ENCODE measurements at places on chromosomes 12 and 14. TPM values are rescaled to one million over a fixed set of nuclear protein-coding genes. Genes with fewer than 3 reads are reported as not detected.

- DNase-seq = peak; percentile 83
Observed at GRCh38 chr14:35406506-35407305, 2.2 kb upstream of the NFKBIA start.

- DNase-seq = peak; percentile 50
Observed at GRCh38 chr12:52014567-52015530, 8.1 kb downstream of the TAMALIN start.

Gene COL2A1
- total RNA-seq = 7.0 TPM

Gene TBC1D30
- 2.6 TPM for total RNA-seq

DNA sequence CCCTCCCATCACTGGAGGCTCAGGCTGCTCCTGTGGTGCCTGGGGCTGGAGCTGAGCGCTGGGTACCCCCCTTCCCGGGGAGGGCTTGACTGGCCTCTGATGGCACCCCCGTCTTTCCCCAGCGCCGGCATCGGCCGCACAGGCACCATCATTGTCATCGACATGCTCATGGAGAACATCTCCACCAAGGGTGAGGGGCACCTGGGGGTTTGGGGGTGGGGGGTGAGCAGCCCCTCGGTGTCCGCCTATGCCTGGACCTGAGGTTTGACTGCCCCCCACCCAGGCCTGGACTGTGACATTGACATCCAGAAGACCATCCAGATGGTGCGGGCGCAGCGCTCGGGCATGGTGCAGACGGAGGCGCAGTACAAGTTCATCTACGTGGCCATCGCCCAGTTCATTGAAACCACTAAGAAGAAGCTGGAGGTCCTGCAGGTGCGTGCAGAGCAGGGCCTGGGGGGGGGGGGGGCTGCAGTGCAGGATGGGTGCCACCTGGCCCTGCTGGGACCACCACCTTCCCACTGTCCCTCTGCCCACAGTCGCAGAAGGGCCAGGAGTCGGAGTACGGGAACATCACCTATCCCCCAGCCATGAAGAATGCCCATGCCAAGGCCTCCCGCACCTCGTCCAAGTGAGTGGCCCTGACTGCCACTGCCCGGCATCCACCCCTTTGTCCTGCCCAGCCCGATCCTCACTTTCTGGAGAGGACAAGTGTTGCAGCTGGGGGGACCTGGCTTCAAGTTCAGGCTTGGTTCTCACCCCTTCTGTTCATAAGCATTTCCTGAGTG is 8.8 kb downstream of the PTPN6 start:
- no peak for DNase-seq

Gene NEUROD4
- total RNA-seq = not detected

GRCh38 chr12:76643438-76643837 is 83.9 kb upstream of the OSBPL8 start:
- DNase-seq = no peak

Gene ZNF384
- 19.7 TPM for total RNA-seq

Gene KRT71
- total RNA-seq = not detected

- no peak for DNase-seq
Observed at GRCh38 chr14:36293824-36294223, 26.6 kb downstream of the MBIP start.

DNA sequence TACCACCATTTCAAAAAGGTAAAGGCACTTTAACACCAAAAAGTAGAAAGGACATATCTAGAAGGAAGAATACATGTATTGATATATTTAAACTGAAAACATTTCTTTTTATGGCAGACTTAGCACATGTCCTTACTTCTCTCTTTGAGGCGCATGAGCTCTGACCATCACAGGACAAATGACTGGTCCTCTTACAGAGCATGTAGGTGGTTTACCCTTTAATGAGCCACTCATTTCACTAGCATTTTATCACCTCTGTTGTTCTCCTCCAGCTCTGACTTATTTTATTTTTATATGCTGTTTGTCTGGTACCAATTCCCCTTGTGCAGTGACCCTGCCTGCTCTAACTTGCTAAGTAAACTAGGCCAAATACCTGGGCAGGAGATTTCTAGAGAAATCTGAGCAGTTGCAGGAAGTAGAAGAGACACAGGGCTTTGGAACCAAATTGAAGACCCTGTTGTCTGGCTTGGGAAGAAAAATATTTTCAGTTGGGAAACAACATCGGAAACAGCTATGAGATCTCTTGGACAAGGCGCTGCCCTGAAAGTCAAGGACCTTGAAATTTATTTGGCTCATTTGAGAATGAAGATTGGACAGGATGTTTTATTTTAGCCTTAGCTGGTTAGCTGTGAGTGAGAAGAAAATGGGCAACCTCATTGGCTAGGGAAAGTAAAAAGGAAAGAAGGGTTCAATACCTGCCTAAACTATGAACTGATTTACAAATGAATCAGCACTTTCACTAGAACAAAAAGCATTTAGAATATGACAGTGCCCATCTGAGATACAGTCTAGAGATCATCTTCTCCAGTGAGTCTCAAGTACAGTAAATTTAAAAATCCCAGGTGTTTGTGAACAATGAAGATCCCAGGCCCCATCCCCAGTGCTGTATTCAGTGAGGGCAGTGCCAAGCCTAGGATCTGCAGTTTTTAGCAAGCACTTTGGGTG is 374.4 kb downstream of the ZFP36L1 start:
- DNase-seq = no peak

DNA sequence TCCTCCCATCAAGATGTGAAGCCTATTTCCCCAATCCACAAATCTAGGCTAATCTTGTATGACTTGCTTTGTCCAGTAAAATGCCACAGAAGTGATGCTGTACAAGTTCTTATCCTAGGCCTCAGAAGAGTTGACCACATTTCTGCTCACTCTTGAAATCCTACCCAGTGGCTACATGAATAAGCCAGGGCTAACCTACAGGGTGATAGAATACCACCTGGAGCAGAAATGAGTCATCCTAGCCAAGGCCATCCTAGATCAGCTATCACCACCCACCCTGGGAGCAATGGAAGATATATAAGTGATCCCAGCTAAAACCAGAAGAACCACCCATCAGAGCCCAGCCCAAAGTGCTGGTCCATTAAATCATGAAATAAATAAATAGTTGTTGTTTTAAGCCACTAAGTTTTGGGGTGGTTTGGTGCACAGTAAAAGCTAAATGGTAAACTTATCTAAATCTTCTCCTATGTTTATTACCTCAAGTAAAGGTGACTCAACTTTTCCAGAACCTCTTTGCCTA is 105.1 kb downstream of the RPS29 start:
- no peak for DNase-seq

DNA sequence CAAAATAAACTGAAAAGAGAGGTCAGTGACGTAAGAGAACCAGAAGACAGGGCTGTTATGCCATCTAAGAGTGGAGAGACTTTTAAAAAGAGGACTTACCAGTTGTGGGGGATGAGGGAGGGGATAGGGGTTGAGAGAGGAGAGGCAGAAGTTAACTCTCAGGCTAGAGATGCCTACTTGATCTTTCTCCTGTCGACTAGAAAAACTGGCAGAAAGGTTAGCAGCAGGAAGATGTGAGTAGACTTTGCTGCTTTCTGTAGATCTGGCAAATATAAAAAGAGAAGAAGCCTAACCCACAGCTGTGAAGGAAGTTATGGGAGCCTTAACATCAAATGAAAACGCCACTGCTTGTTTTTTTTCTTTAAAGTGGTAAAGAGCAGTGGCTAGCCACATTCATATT is 10.7 kb downstream of the CREBL2 start:
- no peak for DNase-seq

Gene CAND1
- 129 TPM for total RNA-seq

GRCh38 chr14:68807148-68807600 is 14.3 kb upstream of the ZFP36L1 start:
- peak; percentile 95 for DNase-seq

DNA sequence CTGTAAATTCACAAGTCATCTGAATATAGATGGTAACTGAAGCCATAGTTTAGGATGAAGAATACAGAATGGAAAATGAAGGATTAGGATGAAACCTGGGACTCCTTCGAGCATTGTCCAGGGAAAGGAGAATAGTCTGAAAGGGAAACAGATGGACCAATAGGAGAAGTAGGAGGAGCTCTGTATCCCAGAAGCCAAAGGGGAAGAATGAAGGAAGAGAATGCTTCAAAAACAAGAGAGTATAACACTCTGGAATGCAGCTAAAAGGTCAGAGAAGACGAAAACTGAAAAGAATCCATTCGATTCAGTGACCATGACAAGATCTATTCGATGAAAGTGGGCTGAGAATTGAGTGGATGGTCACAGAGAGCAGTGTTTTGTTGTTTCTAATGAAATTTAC is 1.0 kb downstream of the GMFB start:
- DNase-seq = peak; percentile 30

Gene GPR162
- total RNA-seq = 13.1 TPM

Gene OR4K2
- total RNA-seq = not detected

Gene SLC17A8
- total RNA-seq = 3.2 TPM

Gene MIPOL1
- 35.4 TPM for total RNA-seq

DNA sequence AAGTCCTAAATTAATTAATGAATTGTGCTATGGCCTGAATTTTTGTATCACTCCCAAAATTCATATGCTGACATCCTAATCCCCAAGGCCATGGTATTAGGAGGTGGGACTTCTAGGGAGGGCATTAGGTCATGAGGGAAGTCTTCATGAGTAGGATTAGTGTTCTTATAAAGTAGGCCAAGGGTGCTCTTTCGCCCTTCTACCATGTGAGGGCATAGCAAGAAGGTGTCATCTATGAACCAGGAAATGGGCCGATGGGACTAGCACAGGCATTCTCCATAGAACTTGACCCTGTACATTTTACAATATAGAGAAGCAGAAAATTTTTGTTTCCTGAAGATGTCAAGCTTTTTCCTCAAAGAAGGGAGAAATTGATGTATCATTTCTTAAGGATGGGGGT is 12.5 kb downstream of the SYT10 start:
- no peak for DNase-seq

DNA sequence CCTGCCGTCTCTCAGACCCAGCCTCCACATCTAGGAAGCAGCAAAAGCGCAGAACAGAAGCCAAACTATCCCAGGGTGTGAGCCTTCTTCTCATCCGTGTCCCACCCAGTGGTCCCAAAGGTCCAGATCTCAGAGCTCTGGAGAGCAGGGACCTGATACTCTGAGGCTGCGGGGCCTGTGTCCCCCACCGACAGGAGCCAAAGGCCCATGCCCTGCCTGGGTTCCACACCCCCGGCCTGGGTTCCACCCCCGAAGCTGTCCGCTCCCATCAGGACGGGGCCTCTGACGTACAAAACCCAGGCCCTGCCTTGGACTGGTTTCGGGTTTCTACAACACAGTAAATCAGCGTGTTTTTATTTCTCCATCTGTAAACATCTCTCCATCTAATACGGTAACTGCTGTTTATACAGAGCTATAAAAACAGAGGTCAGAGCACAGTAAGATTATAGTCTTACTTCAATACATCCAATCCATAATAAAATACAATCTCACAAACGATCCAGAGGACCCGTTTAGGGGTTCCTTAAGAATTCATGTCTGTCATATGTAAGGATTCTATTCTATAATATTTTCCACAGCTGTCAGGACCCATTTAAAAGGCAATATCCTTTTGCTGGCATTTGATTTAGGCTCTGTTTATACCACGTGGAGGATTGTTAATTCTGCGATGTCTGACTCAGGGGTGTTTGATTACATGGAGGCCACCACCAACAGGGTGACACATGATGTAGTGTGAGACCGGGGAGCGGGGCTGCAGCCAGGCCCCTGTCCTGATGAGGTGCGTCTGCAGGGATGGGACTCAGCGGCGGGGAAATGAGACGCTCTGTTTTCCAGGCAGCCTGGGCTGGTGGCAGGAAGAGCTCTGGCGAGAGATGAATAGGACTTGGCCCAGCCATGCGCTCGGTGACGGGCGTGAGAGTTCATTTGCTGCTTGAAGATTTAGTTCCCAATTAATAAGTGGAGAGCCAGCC is 110.3 kb downstream of the DICER1 start:
- DNase-seq = peak; percentile 39

- DNase-seq = no peak
Observed at GRCh38 chr14:29743531-29743930, 184.1 kb downstream of the PRKD1 start.

DNA sequence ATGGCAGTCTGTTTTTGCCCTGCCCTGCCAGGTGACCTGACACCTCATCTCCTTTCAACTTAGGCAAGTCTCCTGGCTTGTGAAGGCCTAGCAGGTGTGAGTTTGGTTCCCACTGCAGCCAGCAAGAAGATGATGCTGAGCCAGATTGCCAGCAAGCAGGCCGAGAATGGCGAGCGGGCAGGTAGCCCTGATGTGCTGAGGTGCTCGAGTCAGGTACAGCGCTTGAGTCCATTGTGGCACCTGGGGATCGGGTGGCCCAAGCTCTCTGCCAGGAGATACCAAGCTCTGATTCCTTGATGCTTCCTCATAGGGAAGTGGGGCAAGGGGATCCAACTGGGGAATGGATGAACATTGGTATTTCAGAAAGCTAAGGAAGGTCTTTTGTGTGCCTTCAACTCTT is 4.1 kb upstream of the CSAD start:
- DNase-seq = no peak

DNA sequence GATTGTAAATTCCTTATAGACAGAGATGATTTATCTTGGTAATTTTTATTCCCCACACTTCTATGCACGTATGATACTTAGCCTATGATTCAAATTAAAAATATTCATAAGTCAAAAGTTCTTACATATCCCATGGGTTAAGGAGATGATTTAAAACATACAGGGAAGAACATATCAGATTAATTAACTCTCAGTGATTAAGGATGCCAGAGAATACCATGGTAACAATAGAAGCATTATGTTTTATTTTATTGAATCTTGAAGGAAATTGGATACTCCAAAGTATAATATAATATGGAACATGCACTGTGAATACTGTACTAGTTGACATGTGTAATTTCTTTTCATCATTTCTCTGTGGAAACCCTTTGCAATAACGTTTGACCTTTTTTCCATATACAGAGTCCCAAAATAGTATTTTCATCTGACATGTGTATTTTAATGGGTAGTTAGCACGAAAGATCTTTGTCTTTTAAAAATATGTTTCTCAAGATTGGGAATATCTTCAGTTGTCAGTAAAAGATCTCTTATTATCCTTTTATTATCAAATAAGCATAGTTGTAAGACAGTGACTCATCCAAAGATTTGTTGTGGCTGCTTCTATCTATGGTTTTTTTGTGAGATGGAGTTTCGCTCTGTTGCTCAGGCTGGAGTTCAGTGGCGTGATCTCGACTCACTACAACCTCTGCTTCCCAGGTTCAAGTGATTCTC is 166.7 kb downstream of the RAD51B start:
- DNase-seq = peak; percentile 30

- DNase-seq = no peak
Observed at GRCh38 chr12:3116106-3116844, 39.1 kb downstream of the TSPAN9 start.

GRCh38 chr12:10132850-10133370 is 2.9 kb upstream of the CLEC7A start:
- no peak for DNase-seq
